ENCODE measurements at places on chromosomes 4 and X.

- H3K27ac ChIP-seq, result no peak overlapping the region
- no peak overlapping the region for H3K4me3 ChIP-seq
- no peak for DNase-seq
- H3K36me3 ChIP-seq, result no peaks in the 10 kb centered on the region
- H3K27me3 ChIP-seq, result peaks cover 70% of the 10 kb centered on the region
Measured at GRCh38 chr4:6308899-6309643, 39.4 kb downstream of the WFS1 start.

- no peak overlapping the region for H3K4me3 ChIP-seq
- no peaks in the 10 kb centered on the region for H3K36me3 ChIP-seq
- no peaks in the 10 kb centered on the region for H3K27me3 ChIP-seq
Measured at GRCh38 chrX:104427693-104428092, 138.3 kb upstream of the IL1RAPL2 start.

DNA sequence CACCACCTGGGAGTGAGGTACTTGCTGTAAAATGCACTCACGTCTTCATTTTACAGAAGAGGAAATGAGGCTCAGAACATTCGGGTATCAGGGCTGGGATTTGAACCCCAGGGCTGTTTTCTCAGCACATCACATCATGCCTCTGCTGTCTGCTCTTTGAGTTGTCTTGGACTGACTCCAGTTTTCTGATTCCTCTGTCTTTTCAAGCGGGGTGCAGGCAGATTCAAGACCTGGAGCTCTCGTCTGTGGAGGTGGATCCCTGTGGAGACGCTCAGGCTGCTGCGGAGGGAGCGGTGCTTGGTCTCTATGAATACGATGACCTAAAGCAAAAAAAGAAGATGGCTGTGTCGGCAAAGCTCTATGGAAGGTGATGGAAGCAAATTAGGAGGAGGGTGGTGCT is 6.3 kb downstream of the LAP3 start:
- H3K27me3 ChIP-seq, result no peaks in the 10 kb centered on the region
- no peak overlapping the region for H3K4me3 ChIP-seq
- peaks cover 42% of the 10 kb centered on the region for H3K4me1 ChIP-seq
- H3K36me3 ChIP-seq, result peaks cover 93% of the 10 kb centered on the region
- no peak for DNase-seq
- H3K27ac ChIP-seq, result no peak overlapping the region

DNA sequence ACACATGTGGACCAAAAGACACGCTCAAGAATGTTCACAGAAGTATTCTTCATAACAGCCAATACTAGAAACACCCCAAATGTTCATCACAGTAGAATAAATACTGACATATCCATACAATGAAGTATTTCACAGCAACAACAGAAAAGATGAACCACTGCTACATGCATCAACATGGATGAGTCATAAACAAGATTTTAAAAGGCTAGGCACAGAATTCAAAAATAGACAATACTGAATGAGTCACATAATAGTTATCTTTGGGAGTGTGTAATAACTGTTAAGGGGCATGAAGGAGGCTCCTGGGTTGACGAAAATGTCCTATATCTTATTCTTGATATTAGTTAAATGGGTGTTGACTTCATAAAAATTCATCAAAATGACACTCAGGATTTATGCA is 43.5 kb downstream of the CLOCK start:
- peaks cover 9% of the 10 kb centered on the region for H3K36me3 ChIP-seq
- no peaks in the 10 kb centered on the region for H3K27me3 ChIP-seq
- no peaks in the 10 kb centered on the region for H3K4me1 ChIP-seq
- DNase-seq, result no peak
- no peak overlapping the region for H3K27ac ChIP-seq

- H3K36me3 ChIP-seq, result no peaks in the 10 kb centered on the region
- no peak for DNase-seq
- H3K4me3 ChIP-seq, result no peak overlapping the region
- H3K27me3 ChIP-seq, result no peaks in the 10 kb centered on the region
Measured at GRCh38 chrX:80602036-80602860, 182.0 kb downstream of the TENT5D start.

GRCh38 chr4:87901422-87901992 is 68.7 kb downstream of the MEPE start:
- peaks cover 44% of the 10 kb centered on the region for H3K27me3 ChIP-seq
- peaks cover 9% of the 10 kb centered on the region for H3K4me1 ChIP-seq

DNA sequence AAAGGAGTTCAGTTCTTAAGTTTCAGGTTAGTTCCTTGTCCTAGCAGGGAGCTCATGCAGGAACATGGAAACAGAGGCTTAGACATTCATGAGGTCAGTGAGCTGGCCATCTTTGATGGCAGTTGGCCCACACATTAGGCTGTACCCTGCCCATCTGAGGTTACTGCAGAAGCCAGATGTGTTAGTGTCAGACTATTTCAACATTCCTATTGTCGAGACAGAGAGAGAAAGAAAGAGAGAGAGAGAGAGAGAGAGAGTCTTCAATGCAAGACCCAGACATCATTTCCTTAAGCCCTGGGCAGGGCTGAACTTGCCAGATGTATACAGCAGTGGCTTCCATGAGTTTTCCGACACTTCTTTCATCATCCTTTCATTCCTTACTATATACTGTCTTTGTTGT is 91.3 kb downstream of the PPP1R2C start:
- no peak for DNase-seq
- no peak overlapping the region for H3K27ac ChIP-seq
- no peaks in the 10 kb centered on the region for H3K4me1 ChIP-seq
- H3K4me3 ChIP-seq, result no peak overlapping the region
- no peaks in the 10 kb centered on the region for H3K27me3 ChIP-seq
- H3K36me3 ChIP-seq, result no peaks in the 10 kb centered on the region

DNA sequence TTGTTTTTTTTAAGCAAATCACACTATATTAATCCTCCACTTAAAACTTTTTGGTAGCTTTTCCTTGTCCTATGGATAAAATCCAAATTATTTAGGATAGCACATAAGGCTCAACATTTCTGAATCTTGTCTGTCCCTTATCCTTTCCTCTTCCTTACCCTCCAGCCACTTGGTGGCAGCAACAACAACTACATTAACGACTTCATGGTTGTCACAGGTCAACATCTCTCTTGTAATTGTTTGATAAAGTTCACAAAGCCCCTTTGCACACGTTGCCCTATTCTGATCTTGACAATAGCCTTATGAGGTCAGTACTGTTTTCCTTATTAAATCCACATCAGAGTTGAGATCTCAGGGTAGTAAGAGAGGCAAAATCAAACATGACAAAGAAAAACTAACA is 269.0 kb upstream of the PABPC4L start:
- H3K27ac ChIP-seq, result no peak overlapping the region
- no peaks in the 10 kb centered on the region for H3K4me1 ChIP-seq
- no peak for DNase-seq
- no peaks in the 10 kb centered on the region for H3K36me3 ChIP-seq
- H3K27me3 ChIP-seq, result no peaks in the 10 kb centered on the region

DNA sequence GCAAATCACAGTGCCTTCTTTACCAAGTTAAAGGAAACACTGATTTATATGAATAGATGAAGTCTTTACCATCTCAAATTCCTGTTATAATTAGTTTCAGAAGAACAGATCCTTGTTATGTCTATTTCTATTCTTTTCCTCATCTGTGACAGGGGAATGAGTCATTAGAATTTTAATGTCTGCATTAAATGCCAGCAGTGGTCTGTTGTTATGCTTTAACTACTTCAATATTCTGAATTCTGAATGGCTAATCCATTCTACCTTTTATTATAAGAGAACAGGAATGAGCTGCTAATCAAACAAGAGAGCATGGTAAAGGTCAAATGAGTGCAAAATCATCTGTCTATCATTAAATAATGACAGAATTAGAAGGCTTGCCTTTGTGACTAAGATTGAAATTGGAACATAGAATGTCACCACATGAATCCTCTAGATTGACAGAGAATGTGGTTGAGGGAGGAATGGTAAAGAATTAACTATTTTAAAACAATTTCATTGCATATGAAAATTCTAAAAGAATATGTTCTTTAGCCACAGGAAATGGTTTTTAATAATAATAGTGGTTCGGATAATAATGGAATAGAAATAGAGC is 935.5 kb downstream of the ADGRL3 start:
- no peak overlapping the region for H3K4me3 ChIP-seq
- DNase-seq, result no peak
- H3K36me3 ChIP-seq, result no peaks in the 10 kb centered on the region
- no peaks in the 10 kb centered on the region for H3K4me1 ChIP-seq
- no peak overlapping the region for H3K27ac ChIP-seq
- no peaks in the 10 kb centered on the region for H3K27me3 ChIP-seq

DNA sequence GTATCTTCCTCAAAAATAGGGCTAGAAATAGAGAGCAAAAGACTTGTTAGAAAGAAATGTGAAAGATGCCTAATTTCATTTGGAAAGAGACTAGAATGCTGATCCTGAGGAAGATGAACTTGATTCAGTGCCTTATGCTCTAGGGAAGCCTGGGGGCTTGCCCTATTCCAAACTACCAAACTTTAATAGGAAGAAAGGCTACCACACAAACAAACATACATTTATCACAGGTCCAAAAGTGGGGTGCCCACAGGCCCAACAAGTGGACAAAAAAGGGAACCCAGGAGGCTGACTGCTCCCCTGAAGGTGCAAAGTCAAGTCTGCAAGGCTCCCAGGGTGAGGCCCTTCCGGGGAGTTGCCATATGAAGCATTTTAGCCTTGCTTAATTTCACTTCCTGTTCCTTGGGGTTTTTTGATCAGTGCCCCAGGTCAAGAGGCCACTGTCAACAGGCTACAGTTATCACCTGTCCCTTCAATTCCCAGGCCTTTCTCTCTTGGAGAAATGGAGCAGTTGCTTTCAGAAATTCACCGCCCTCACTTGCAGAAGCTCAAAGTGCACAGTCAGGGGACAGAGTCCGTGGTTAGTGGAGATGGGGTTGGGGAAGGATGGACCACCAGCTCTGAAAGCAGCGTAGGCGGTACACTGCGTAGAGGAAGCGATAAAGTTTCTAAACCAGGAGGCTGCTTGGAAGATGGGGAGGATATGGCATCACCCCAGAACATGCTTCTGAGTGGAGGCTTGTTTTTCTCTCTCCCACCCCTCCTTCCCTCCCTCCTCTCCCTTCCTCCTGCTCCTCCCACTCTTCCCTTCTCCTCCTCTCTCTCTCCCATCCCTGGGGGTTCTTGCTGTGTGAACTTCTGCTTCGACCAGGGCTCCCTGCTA is 36.4 kb downstream of the TMEM154 start:
- H3K27ac ChIP-seq, result peak overlapping the region; percentile 79
- H3K4me1 ChIP-seq, result peaks cover 55% of the 10 kb centered on the region
- peak; percentile 49 for DNase-seq
- peak overlapping the region; percentile 28 for H3K4me3 ChIP-seq

- peaks cover 55% of the 10 kb centered on the region for H3K27me3 ChIP-seq
- H3K4me3 ChIP-seq, result peak within 1 kb of the TSS; percentile 53
- no peaks in the 10 kb centered on the region for H3K36me3 ChIP-seq
- DNase-seq, result no peak
- peaks cover 13% of the 10 kb centered on the region for H3K4me1 ChIP-seq
- H3K27ac ChIP-seq, result peak within 1 kb of the TSS; percentile 23
Measured at GRCh38 chr4:11428231-11428898, at the start of gene HS3ST1. HS3ST1 (minus strand) TSS chr4:11428894; CDS start chr4:11400005, 28,889 bp downstream.

GRCh38 chr4:165312506-165312905 is 15.0 kb upstream of the MSMO1 start:
- DNase-seq, result no peak
- no peaks in the 10 kb centered on the region for H3K27me3 ChIP-seq
- no peak overlapping the region for H3K4me3 ChIP-seq
- H3K4me1 ChIP-seq, result no peaks in the 10 kb centered on the region

DNA sequence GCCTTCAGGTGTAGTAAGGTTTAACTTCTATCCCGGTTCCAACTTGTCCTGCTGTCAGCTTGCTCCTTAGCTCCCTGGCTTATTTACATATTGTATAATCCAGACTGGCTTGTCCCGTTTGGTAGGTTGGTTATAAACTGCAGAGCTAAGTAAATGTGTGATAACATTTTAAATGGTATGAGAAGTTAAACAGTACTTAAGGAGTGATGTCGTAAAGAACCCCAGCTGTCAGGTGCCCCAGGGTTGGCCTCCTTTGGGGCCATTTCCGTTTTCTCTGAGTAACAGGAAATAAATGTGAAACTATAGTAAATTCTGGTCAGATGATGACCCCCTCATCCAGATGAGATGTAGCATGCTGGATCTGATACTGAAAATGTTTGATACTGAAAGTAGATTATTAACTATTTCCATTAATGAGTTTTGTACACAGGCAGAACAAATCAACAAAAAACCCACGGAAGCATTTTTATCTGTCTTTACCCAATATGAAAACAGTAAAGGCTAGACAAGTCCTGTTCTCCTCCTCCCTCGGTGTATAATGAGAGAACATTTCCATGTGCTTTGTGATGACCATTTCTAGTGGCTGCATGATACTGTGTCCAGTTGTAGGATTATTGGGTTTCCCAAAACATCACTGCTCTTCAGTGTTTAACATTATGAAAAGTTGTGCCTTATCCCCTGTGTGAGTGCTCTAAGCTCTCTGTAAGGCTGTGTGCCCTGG is 22.4 kb downstream of the GAB1 start:
- H3K27me3 ChIP-seq, result peaks cover 9% of the 10 kb centered on the region
- H3K36me3 ChIP-seq, result no peaks in the 10 kb centered on the region
- DNase-seq, result peak; percentile 47
- peak overlapping the region; percentile 26 for H3K4me3 ChIP-seq
- peaks cover 38% of the 10 kb centered on the region for H3K4me1 ChIP-seq
- peak overlapping the region; percentile 60 for H3K27ac ChIP-seq

DNA sequence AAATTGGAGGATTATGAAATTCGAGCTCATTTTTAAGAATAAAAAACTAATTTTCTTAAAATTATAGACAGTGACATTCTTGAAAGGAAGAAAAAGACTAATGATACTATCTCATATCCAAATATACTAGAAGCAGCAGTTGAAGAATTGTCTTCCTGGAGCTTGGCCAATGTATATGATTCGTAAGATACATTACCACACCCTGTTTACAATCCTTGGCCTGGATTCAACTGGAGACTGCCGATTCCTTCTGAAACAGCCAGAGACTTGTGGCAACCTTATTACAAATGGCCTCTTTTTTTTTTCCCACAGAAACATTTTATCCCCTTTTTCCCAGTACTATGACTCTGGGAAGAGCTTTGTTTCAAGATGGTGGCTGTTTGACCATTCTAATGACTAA is 571.2 kb upstream of the FAT1 start:
- no peaks in the 10 kb centered on the region for H3K36me3 ChIP-seq
- no peaks in the 10 kb centered on the region for H3K27me3 ChIP-seq
- no peak overlapping the region for H3K27ac ChIP-seq
- H3K4me1 ChIP-seq, result no peaks in the 10 kb centered on the region
- H3K4me3 ChIP-seq, result no peak overlapping the region

DNA sequence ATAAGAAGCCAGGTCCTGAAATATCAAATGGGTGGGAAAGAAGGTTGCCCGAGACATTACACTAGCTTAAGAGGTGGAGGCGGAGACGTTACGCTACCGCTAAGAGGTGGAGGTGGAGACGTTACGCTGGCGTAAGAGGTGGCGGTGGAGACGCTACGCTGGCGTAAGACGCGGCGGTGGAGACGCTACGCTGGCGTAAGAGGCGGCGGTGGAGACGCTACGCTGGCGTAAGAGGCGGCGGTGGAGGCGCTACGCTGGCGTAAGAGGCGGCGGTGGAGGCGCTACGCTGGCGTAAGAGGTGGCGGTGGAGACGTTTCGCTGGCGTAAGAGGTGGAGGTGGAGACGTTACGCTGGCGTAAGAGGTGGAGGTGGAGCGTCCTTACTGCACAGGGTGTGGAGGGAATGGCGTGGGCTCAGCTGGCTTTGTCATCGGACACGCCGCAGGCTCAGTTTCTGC is 12.8 kb downstream of the CYP4V2 start:
- H3K36me3 ChIP-seq, result peaks cover 12% of the 10 kb centered on the region
- H3K27ac ChIP-seq, result peak overlapping the region; percentile 84
- H3K4me1 ChIP-seq, result peaks cover 35% of the 10 kb centered on the region
- DNase-seq, result peak; percentile 89
- H3K27me3 ChIP-seq, result no peaks in the 10 kb centered on the region

- no peaks in the 10 kb centered on the region for H3K36me3 ChIP-seq
- no peak for DNase-seq
- H3K4me1 ChIP-seq, result no peaks in the 10 kb centered on the region
Measured at GRCh38 chr4:187666697-187667494, 328.7 kb upstream of the ZFP42 start.
